Midbrain (tissue), 1 donor: ENCODE measurements at places on chromosomes 2 and 18.

GRCh38 chr18:54192900-54193299, 31.6 kb downstream of the MBD2 start:
- no peak for DNase-seq

GRCh38 chr18:68642003-68642402, 72.9 kb downstream of the TMX3 start:
- no peak for DNase-seq

- DNase-seq: peak; percentile 58
These were observed 86.9 kb downstream of the LTBP1 start for GRCh38 chr2:33033606-33034081.

DNA sequence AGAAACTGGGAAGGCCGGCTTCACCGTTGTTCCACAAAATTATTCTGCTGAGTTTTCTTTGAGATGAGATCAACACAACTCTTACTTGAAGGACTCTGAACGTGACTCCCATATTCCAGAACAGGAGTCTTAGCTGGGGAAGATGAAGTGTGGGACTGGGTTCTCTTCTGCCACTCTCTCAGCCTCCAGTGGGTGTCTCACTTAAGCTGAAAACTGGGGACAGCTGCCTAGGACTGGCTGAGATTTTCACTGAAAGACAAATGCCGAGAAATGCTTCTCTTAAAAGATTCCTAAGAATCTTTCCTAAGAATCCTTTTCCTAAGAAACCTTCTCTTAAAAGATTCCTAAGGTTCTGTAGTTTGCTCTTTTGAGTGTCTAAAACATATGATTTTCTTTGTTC, 156.6 kb upstream of the LHCGR start:
- no peak for DNase-seq

GRCh38 chr2:43764086-43764705, 9.6 kb upstream of the DYNC2LI1 start:
- DNase-seq: no peak

DNA sequence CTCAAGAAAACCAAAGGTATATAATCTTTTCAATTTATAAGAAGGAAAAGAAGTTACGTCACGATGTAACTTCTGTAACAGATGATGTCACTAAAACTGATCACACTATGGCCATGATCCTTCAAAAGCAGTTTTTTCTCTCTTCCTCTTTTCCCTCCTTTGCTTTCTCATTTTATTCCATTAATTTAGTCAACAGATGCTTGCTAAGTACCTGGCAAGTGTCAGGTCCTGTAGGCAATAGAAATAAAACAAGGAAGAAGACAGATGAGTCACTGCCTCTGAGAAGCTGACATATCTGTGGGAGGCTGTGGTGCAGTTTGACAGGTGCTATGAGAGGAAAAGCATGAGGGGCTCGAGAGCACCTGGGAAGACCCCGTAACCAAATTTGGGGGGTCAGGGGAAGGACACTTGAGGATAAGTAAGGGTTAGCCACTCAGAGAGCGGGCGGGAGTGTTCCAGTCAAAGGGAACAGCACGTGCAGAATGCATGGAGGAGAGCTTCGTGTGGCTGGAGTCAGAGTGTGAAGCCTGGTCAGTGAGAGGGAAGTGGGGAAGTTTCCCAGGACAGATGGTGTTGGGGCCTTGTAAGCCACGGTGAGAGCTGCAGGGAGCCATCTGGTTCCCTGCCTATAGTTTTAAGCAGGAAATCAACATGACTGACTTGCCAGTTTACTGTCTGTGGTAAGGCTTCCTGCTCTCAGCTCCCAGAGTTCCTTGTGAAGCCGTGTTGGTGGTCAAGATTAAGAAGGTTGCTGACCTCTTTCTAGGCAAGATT, 198.8 kb upstream of the FOSL2 start:
- no peak for DNase-seq

DNA sequence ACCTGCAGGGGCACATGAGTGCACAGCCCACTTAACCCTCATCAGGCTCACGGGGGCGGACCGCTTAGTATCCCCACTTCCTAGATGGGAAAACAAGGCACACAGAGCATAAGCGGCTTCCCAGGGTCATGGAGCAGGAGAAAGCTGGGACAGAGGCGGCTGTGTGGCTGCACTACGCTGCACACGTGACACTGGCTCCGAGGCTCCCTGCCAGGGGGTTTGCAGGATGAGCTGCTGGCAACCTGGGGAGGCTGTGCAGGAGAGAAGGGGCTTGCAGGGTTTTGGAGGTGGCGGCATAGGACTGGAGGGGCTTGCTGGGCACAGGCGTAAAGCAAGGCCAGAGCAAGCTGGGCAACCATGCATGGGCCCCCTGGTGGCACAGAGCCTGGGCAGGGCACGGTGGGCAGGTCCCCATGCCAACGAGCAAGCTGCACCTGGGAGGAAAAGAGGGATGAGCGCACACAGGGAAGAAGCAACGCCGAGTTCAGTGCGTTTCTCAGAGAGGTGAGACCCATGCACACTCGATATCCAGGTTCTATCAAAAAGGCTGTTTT, 268.6 kb downstream of the HDAC4 start:
- DNase-seq: peak; percentile 23

DNA sequence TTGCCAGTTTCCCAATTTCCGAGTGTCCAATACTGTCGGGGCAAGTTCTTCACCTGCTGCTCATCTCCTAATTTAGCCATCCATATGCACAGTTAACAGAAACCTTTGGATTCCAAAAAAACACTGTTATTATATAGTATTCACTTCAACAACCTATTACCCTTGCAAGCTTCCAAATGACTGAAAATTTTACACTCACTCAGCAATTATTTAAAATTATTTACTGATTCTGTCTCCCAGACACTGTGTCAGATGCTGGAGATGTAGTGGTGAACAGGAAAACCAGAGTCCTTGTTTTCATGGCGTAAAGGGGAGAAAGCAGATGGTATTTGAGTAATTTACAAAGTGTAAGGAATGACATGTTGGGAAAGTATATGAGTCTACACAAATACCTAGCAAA, 53.7 kb upstream of the BMPR2 start:
- DNase-seq: no peak

DNA sequence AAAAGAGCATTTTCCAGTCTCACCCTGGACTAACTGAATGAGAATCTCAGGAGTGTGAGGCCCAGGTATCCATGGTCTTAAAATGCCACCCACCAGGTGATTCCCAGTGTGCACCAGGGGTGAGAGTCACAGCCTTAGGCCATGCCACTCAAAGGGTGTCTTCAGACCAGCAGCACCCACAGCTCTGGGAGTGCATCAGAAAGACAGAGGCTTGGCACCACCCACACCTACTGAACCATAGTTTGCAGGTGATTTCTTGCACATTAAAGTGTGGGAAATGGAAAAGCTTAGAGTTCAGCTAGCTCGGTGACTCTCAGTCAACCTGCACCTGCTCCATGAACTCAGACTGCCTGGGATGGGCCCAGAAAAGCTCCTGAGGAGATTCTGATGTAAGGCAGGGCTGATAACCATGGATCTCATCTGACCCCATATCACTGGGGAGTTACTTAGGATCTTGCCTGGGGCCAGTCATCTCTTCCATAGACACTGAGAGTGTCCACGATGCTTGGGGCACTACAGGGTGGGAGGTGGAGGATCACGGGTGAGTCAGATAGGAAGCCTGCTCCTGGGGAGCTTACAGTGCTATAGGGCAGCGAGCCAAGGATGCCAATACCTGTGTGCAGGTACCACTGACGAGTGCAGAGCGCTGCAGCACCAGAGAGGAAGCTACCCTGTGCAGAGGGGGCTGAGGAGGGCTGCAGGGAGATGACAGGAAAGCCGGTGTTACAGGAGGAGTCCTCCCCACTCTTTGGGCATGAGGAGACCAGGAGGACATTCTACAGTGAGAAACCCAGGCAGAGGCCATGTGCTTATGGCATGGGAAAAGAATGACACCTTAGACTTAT, 4.6 kb downstream of the IL37 start:
- no peak for DNase-seq

- DNase-seq: no peak
These were observed 218.0 kb downstream of the IRS1 start for GRCh38 chr2:226581661-226582060.

- DNase-seq: no peak
These were observed 94.4 kb downstream of the LYPD6B start for GRCh38 chr2:149132901-149133300.

DNA sequence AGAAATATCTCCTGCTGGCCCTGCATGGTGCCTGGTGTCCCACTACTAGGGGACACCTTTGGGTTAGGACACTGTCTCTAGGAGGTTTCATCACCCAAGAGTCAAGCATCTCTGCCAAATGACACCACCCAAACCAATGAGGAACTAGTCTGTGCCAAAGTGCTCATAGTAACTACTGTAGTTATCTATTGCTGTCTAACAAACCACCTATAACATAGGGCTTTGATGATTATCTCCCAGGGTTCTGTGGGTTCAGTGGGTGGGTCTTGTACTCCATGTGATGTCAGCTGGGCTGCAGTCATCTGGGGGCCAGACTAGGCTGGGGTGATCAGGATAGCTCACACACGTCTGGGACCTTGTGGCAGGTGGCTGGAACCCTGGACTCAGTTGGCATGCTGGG, 59.8 kb downstream of the EPAS1 start:
- DNase-seq: no peak

- DNase-seq: no peak
These were observed 59.6 kb downstream of the CHRNA1 start for GRCh38 chr2:174704642-174705041.

DNA sequence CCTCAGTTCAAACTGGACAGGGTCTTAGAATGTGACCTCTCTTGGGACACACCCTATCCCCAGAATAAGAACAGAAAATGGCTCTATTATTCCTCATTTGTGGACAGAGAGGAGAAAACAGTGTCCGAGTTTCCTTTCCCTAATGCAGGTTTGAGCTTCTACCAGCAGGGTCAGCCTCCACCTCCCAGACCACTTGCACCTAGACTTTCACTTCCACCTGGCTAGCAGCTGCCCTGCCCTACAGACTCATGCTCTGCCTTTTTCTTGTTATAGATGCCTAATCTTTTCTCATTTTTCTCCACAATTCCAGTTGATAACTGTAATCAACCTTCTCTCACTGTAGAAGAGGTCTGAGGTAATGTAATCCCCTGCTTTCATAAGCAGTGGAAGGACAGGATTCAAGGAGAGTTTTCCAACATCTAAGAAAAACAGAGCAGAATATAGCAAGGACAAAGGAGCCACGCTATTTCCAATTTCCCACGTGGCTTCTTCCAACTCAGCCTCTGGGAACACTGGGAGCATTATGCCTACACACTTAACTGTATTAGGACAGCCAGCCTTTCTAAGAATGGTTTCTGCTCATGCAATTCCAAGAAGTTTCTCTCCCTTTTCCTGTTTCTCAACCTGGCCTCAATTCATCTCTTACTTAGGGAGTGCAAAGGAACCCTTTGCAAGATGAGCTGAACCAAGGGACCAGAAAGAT, 239.8 kb downstream of the BCL11A start:
- no peak for DNase-seq

GRCh38 chr2:55419233-55419678, 400 bp downstream of the CCDC88A start:
- no peak for DNase-seq

- DNase-seq: no peak
These were observed 60.0 kb upstream of the EDAR start for GRCh38 chr2:109049022-109049421.

- no peak for DNase-seq
These were observed 327.6 kb downstream of the RDH14 start for GRCh38 chr2:18232731-18233438.

- DNase-seq: no peak
These were observed 861.7 kb upstream of the CNTNAP5 start for GRCh38 chr2:123163398-123163797.

- DNase-seq: no peak
These were observed 1727.9 kb upstream of the SLC39A10 start for GRCh38 chr2:193929131-193929530.

DNA sequence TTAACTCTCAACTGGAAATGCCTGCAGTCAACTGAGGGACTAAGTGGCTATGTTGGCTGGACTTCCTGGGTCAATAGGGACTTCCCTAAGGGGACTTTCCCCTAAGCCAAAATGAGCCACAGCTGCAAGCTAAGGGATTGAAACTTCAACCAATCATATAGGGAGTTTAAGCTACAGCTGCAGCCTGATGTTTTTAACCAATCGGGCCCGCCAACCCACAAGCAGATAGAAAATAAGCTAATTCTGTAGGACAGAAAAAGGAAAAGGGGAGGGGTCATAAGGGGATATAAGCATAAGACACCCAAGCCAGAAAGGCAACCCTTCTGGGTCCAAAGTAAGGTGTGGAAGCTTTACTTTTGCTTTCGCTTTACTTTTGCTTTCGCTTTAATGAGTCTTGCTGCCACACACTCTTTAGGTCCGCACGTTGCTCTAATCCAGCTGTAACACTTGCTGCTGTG, 927.5 kb downstream of the ERBB4 start:
- no peak for DNase-seq
